Activated CD4-positive, alpha-beta T cell treated with anti-CD3 and anti-CD28 coated beads for 1 hour (primary cell): ENCODE measurements at places on chromosomes 7 and 10.

DNA sequence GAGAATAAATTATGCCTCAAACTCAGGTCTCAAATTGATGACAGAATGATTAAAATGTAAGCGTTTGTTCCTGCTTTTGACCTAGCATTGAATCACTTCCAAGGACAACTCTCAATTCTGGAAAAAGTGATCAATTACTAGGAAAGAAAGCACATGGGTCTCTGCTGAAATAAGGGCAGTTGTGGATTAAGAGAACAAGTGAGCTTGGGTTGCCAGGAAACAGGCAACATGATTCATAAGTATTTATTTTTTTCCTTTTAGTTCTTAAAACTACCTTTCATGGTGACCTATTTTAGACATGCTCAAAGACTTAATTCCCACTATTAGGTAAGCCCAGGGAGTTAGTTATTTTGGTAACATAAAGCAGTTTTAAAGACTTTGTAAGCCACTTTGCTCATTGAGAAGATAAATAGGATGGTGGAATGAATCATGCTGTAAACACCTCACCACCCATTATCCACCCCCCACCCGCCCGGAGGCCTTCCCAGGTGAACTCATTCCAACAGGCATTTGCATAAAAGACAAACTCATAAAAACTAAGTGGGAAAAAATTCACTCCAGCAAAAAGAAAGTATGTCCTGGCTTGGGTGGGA is 728.3 kb downstream of the SORCS1 start:
- DNase-seq, result no peak

- no peak for DNase-seq
Measured at GRCh38 chr7:99929730-99930053, 272 bp upstream of the GJC3 start.

DNA sequence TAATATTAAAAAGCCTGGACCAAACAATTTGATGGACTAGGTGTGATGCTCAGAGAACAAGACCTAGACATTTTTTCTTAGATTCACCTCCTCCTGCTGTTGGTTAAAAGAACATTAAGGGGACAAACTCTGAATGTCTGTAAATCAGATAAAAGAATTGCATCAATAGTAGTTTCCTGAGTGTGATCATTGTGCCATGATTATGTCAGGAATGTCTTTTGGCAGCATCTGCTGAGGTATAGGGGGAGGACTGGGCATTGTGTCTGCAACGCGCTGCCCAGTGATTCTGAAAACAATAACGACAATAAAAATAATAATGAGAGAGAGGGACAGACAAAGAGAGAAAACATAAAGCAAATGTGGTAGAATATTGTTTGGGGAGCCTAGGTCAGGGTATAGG is 6.9 kb downstream of the C7orf57 start:
- DNase-seq, result no peak

DNA sequence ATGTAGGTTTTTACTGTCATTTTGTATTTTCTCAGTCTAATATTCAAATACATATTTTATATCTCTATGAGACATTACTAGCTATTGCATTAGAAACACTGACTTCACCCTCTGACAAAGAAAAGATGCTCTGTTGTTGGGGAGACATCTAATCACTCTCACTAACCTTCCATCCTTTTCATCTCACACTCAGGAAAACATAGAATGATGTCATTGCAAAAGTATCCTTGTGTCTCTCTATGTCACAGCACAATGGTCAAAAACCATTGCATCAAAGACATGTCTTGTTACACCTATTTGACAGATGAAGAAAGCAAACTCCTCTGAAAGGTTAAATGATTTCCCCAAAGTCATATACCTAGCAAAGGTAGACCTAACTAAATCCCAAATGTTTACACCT is 231.3 kb upstream of the PTN start:
- no peak for DNase-seq

GRCh38 chr10:112307358-112308124 is 24.3 kb downstream of the TECTB start:
- DNase-seq, result no peak

DNA sequence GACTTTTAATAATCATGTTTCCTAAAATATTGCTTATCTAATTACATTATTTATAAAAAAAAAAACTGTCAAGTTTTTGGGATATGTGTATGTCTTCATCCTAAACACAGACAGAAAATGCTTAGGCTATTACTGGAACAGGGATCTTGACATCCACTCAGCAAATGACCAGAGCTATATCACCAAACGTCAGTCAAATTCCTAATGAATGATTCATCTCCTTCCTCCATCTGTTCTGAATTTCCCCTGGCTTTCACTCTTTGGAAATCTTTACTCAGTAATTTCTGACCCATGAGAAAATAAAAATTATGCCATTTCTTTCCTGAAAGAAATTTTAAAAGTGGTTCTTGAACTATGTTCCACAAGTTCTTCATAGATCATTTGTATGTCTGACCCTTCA is 552.4 kb upstream of the KCND2 start:
- DNase-seq, result no peak

DNA sequence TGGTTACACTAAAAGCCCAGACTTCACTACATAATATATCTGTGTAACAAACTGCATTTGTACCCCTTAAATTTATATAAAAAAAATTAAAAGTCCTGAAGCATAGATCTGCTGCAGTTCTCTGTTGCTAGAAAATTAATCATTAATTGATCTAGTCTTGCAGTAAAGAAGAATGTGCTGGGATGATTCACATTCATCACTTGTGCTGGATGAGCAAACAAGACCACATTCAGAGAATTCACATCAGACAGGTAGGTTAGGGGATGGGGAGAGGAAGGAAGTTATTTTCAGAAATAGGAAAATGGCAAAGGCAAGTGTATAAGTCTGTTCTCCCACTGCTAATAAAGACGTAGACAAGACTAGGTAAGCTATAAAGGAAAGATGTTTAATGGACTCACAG is 1019.0 kb downstream of the KCNMA1 start:
- no peak for DNase-seq

- no peak for DNase-seq
Measured at GRCh38 chr10:14820010-14820774, 17.6 kb downstream of the CDNF start.

- no peak for DNase-seq
Measured at GRCh38 chr7:5827755-5828154, 46.3 kb upstream of the RNF216 start.

DNA sequence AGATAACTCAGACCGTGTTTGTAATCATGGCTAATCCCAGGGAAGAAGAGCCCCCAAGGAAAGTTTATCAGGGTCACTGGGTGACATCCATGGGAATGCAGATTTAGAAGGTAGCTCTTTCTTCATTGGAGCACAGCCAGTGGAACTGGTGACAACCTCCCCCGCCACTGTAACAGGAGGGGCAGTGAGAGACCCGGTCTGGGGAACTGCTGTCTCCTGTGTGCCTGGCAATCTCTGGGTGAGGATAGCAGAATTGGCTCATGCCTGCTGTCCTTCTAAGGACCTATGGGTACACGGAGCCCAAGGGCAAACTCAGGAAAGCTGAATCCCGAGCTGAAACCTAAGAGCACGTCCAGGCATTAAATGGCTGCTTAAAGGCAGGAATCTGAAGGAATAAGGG is 341.6 kb downstream of the ABCA13 start:
- no peak for DNase-seq

GRCh38 chr7:158050441-158050977 is 537.1 kb downstream of the PTPRN2 start:
- no peak for DNase-seq

DNA sequence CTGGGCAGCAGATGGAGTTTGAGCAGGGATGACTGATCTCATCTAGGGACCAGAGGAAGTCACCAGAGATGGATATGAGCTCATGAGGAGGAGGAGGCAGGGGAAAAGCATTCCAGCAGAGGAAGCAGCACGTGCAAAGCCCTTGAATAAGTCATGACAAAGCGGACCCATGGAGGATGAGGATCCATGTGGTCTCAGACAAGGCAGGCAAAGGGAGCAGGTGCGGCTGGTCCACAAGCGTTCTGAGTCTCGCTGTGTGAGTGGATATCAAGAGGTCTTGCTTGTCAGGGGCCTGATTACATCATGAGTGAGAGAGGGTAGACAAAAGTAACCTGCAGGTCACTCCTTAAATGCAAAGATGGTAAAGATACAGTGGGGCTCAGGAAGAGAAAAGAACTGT is 307.6 kb downstream of the GRID1 start:
- no peak for DNase-seq

DNA sequence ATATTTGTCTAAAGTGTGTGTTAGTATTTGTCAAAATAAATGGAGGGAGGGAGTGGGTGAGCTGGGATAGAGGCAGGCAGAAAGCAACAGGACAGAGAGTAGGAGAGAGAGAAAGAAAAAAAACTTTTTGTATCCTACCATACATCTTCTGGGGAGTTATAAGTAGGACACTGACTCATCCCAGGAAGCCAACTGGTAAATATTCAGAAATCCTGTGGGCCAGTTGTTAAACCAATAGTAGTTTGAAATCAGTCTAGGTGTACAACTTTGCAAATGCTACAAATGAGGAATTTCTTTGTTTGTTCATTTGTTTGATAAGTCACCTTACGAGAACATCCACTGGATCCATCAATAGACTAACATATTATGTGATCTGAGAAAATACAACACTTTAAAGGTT is 980.9 kb downstream of the GATA3 start:
- DNase-seq, result no peak

DNA sequence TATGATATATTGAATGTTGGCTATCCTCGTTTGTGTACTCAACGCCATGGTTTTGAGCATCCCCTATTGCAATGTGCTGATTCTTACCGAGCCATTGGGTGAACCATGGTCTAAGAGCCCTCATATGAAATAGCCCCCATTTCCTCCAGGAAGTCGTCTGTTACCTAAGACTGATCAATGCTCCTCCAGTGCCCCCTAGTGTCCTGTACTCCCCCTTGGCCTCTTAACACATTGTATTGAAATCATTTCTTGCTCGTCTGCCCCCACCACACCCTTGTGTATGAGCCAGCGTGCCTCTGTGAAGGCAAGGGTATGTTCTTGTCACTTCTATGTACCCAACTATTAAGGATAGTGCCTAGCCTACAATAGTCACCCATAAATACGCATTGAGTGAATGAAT is 11.2 kb upstream of the SLC35B4 start:
- peak; percentile 22 for DNase-seq

DNA sequence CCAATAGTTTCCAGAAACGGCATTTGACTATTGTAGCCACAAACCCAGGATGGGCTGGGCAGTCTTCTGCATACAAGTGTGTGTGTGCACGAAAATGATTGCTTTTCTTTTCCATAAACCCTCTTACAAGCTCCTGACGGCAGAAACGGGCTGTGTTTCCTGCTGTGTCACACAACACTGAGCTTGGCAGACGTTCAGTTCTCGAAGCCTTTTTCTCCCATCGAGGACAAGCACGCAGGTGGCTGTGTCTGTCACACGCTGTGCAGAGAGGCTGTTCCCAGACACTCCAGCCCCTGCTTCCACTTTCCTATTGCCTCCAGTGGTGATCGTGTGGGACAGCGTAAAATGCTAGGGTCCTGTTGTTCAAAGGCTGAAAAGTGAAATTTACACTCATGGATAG is 32.1 kb downstream of the RBAK start:
- no peak for DNase-seq

GRCh38 chr10:130547368-130547767 is 411.2 kb downstream of the GLRX3 start:
- DNase-seq, result no peak

DNA sequence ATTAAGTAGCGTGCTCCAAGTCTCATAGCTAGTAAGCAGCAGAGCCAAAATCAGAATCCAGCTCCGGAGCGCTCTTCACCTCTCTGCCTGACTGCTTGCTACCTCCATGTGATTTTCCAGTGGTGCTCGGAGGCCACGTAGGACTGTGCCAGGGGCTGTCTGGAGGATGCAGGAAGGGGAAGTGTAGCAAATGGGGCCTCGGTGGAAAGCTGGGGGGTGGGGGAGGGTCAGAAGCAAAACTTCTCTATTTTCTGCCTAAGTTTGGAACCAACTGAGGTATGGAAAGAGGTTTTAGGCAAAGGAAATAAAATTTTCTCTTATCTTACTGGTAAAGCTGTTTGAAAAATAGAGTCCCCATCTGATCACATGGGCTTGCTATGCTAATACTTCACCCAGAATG is 108.7 kb downstream of the TBXAS1 start:
- no peak for DNase-seq

DNA sequence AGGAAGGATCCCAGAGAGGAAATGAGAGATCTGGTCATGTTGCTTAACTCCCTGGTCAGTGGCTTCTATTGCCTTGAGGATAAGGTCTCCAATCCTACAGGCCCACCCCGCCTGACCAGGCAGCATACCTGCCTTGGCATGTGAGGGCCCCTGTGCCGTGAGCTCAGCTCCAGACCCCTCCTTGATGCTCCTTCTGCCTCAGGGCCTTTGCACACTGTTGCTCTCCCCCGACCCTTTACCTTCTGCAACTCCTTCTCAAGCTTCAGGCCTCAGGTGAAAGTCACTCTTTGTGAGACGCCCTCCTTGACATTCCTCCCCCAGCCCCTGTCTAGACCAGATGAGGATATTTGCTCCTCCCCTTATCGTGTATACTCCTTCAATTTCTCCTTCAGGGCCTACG is 62.8 kb downstream of the FAM241B start:
- DNase-seq, result no peak

DNA sequence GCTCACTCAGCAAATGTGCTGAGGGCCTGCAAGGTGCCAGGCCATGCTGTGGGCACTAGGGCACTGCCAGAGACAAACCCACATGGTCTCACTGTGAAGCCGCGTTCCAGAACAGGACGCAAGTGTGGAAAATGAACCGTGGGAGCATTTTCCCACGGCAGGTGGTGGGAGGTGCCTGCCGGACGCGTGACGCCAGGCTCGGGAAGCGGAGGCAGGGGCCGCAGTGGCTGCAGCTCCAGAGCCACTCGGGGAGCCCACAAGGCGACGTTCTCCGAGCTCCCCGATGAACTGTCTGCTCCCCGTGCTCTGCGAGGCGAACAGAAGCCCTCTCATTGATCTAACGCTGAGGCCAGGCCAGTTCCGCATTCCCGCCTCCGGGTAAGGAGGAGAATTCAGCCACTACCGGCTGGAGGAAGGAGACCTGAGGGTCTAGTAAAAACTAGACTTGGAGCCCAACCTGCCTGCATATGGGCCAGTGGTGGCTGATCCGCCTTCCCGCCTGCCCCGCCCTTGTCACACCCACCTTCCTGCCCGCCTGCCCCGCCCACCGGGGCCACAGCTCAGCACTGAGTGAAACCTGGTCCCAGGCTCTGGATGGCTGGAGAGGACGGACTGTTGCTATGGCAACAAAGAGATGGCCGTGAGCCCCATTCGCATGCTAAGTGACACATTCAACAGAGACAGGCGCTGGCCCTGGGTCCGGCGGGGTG is 13.1 kb downstream of the ADGRA1 start:
- no peak for DNase-seq

GRCh38 chr10:106942035-106942662 is 222.4 kb downstream of the SORCS1 start:
- DNase-seq, result no peak
